ENCODE measurements at places on chromosomes 16 and 17. TPM values are rescaled to one million over a fixed set of nuclear protein-coding genes. Genes with fewer than 3 reads are reported as not detected.

The CLEC19A gene
- not detected for total RNA-seq

The ANKS3 gene
- total RNA-seq, result 22.9 TPM

The TVP23B gene
- total RNA-seq, result 85.1 TPM

The IRX6 gene
- 0.33 TPM for total RNA-seq

The PYDC1 gene
- not detected for total RNA-seq

The MYH2 gene
- total RNA-seq, result not detected

The HS3ST4 gene
- 0.11 TPM for total RNA-seq

The SPEM2 gene
- not detected for total RNA-seq

DNA sequence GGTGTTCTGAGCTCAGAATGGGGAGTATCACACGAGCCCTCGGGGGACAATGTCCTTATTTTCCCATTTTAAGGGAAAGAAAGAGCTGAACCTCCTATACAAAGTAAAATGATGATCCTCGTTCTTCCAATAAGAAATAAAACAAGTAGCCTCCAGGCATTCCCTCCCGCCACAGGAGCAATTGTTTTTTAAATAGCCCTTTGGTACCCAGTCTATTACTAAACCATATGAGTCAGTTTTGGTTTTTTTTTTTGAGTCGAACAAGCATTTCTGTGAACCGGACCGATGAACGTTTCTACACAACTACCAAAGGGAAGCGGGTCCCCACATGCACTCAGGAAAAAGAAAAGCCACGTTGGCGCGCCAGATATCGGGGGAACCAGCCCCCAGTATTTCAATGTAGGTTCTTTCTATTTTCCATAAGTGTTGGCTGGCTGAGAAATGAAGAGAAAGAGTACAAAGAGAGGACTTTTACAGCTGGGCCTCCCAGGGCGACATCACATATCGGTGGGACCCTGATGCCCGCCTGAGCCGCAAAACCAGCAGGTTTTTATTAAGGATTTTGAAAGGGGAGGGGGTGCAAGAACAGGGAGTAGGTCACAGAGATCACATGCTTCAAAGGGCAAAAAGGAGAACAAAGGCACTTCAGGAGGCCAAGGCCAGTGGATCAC, 3.8 kb upstream of the DCXR start:
- H3K4me1 ChIP-seq, result peaks cover 7% of the 10 kb centered on the region
- no peak for DNase-seq
- H3K27me3 ChIP-seq, result no peaks in the 10 kb centered on the region
- H3K4me3 ChIP-seq, result no peak overlapping the region

DNA sequence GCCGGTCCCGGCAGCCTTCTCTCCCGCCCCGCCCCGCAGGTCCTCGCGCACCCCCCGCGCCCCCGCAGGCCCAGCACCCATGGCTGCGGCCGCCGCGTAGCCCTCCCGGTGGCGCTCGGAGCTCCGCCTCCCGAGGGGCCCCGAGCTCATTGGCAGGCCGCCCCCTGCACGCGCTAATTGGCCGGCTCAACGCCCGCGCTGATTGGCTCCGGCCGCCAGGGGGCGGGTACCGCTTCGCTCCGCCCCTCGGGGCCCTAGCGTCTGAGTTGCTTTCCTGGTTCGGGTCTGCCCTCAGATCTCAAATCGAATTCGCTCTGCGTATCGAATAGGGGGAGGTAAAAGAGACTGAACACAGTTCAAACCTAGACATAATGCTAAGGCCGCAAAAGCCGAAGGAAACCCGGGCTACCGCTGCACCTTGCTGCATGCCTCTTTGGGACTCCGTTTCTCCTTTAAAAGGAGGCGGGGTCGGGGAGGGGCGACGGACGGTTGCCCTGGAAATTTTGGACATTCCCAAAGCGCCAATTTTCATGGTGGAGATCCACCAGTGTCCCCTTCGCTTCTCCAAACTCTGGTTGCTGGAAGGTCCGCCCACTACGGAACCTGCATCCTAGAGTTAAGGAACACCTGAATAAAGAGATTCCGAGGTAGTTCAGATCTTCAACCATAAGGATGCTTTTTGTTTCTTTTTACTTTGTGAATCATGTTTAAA, at the start of gene DEXI:
TSS of gene DEXI (minus strand) at position 117 of the 712 bp plus-strand sequence. CDS start 463 bp downstream, outside the sequence.
- peak; percentile 96 for DNase-seq
- peaks cover 72% of the 10 kb centered on the region for H3K4me1 ChIP-seq
- no peaks in the 10 kb centered on the region for H3K27me3 ChIP-seq

DNA sequence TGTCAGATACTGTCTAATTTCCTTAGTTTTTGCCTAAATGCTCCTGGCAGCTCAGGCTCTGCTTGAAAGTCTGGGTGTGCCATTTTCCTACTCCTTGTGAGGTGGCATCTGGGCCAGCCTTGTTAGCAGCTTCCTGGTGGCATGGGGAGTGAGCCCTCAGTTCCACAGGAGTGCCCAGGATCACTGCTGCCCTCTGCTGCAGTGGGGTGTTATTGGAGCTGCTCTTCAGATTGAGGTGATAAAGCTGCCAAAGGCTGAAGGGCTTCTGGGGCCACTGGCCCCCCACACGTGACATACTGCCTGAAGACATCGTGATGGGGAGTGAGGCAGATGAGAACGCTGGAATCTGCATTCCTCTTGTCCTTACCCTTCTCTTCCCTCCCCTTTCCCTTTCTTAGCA, 27.4 kb downstream of the CEP95 start:
- no peaks in the 10 kb centered on the region for H3K4me1 ChIP-seq
- H3K27me3 ChIP-seq, result no peaks in the 10 kb centered on the region
- peak; percentile 44 for DNase-seq
- H3K4me3 ChIP-seq, result no peak overlapping the region
- peaks cover 73% of the 10 kb centered on the region for H3K36me3 ChIP-seq

GRCh38 chr17:15456496-15456895, 10.9 kb downstream of the CDRT4 start:
- H3K4me1 ChIP-seq, result peaks cover 33% of the 10 kb centered on the region
- no peak overlapping the region for H3K4me3 ChIP-seq
- H3K36me3 ChIP-seq, result no peaks in the 10 kb centered on the region
- H3K27me3 ChIP-seq, result no peaks in the 10 kb centered on the region

DNA sequence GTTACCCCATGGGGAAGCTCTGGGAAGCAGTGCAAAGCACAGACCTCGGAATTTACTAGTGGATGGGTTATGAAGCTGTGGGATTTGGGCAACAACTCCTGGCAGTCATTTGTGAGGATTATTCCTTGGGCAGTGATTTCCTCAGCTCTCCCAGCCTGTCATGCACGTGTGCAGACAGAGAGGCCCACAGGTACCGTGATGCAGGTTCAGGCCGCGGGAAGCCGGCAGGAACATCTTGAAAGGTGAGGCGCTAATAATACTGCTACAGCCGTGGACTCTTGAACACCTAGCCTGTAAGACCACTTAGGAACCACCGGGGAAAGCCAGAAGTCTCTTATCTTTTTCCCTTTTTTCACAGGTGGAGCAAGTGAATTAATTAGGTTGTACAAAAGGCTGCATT, 80.2 kb upstream of the CPHXL start:
- DNase-seq, result no peak
- no peak overlapping the region for H3K27ac ChIP-seq
- H3K4me1 ChIP-seq, result no peaks in the 10 kb centered on the region
- H3K36me3 ChIP-seq, result no peaks in the 10 kb centered on the region

- H3K4me3 ChIP-seq, result no peak overlapping the region
- DNase-seq, result no peak
- peaks cover 22% of the 10 kb centered on the region for H3K4me1 ChIP-seq
Measured at GRCh38 chr17:82035956-82036633, 1.4 kb downstream of the DCXR start.

DNA sequence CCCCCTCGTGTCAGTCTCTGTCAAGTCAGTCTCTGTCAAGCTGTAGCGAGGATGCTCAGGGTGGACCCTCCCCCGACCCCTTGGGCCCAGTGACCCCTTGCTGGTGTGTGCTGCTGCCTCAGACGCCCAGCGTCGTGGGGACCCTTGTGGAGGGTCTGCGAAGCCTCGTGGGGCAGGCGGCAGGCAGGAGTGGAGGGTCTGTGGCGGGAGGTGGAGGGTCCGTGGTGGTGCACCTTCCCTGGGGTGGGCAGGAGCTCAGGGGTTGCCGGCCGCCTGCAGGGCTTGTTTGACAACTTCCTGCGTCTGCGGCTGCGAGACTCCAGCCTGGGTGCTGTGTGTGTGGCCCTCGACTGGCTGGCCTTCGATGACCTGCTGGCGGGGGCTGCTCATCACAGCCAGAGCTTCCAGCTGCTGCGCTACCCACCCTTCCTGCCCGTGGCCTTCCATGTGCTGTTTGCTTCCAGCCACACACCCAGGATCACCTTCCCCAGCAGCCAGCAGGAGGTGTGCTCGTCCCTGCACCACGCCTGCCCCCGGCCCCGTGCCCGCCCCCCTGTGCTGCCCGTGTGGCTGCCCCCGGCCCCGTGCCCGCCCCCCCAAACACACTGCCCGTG, 5.6 kb downstream of the GNG13 start:
- peaks cover 2% of the 10 kb centered on the region for H3K27me3 ChIP-seq
- H3K4me1 ChIP-seq, result no peaks in the 10 kb centered on the region
- no peak for DNase-seq
- H3K36me3 ChIP-seq, result no peaks in the 10 kb centered on the region
- H3K27ac ChIP-seq, result no peak overlapping the region

DNA sequence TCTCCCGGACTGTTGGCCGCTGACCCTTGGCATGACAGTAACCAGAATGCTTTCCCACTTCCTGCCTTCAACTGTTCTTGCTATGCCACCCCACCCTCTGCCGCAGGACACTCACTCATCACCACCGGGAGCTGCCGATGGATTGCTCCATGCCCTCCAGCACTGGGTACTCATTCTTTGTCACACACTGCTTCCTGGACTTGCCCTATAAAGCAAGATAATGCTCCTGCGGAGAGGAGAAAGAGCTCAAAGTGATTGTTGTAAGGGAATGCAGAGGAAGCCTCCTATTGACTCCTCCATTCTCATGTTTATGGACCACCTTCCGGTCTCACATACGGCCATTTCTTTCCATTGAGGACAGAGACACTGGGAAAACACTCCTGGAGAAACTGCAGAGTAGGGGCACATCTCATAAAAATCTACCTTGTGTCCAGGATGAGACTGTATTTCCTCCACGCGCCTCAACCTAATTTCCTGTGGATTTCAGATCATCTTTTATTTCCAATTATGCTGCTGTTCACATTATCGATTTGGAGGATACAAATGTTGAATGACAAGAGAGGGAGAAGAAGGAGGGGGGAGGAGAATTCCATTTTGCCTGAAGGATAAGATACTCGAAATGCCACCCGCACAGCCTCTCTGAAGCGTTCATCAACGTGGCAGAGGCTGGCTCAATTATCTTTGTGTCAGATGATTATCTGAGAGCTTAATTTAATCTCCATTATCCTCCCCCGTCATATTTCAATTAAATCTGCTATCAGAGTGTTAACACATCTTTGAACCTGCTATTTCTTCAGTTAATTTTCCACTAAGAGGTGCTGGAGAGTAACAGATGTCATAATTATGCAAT, 486.1 kb upstream of the SALL1 start:
- no peaks in the 10 kb centered on the region for H3K36me3 ChIP-seq
- no peaks in the 10 kb centered on the region for H3K27me3 ChIP-seq
- DNase-seq, result no peak
- no peak overlapping the region for H3K4me3 ChIP-seq
- H3K4me1 ChIP-seq, result no peaks in the 10 kb centered on the region

- H3K27ac ChIP-seq, result no peak overlapping the region
- no peaks in the 10 kb centered on the region for H3K36me3 ChIP-seq
- no peaks in the 10 kb centered on the region for H3K27me3 ChIP-seq
- no peak overlapping the region for H3K4me3 ChIP-seq
- H3K4me1 ChIP-seq, result peaks cover 13% of the 10 kb centered on the region
- no peak for DNase-seq
Measured at GRCh38 chr17:57286399-57287105, 30.2 kb downstream of the MSI2 start.

GRCh38 chr17:76272541-76273444, 7.6 kb downstream of the UBALD2 start:
- H3K27me3 ChIP-seq, result no peaks in the 10 kb centered on the region
- peaks cover 9% of the 10 kb centered on the region for H3K36me3 ChIP-seq
- peaks cover 45% of the 10 kb centered on the region for H3K4me1 ChIP-seq
- peak overlapping the region; percentile 31 for H3K4me3 ChIP-seq
- H3K27ac ChIP-seq, result peak overlapping the region; percentile 81
- DNase-seq, result no peak

- H3K36me3 ChIP-seq, result no peaks in the 10 kb centered on the region
- no peak for DNase-seq
- no peak overlapping the region for H3K27ac ChIP-seq
- H3K4me1 ChIP-seq, result no peaks in the 10 kb centered on the region
- H3K27me3 ChIP-seq, result no peaks in the 10 kb centered on the region
Measured at GRCh38 chr16:87068762-87069150, 248.4 kb downstream of the C16orf95 start.

- H3K4me1 ChIP-seq, result no peaks in the 10 kb centered on the region
- no peaks in the 10 kb centered on the region for H3K27me3 ChIP-seq
- H3K4me3 ChIP-seq, result no peak overlapping the region
- DNase-seq, result peak; percentile 14
- no peaks in the 10 kb centered on the region for H3K36me3 ChIP-seq
Measured at GRCh38 chr16:56203052-56203451, 11.8 kb downstream of the GNAO1 start.

DNA sequence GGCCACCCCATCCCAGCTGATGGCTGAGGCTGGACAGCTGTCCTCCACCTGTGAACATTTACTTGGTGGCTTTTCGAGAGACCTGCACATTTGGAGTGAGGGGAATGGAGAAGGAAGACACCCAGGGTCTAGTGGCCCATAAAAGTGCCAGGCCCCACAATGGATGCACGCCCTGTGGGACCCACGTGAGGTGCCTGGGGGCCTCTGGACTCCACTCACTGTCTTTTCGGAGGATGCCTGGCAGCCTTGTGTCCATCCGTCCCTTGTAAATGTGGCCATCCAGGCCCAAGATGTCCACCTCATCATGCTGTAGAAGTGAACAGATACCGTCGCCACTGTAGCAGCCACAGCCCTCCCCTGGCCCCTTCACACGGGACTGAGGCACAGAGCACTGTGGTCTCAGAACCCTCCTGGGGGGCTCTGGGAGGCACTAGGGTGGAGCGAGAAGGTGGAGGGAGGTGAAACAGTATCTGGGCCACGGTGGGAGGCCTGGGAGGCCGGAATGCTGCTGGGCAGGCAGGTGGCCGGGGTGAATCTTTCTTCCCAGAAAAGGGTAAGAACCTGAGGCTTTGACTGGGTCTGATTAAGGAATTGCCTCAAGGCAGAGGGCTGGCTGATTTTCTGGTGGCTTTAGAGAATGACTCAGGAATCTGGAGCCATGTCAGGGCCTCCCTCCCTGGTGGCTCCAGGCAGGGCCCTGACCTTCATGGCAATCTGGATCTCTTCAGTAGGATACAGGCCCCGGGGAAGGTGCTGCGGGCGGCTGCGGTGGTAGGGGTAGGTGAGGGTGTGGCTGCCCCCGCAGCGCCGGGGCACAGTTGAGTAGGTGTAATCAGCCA, 11.5 kb downstream of the UBALD2 start:
- no peaks in the 10 kb centered on the region for H3K27me3 ChIP-seq
- DNase-seq, result no peak
- no peak overlapping the region for H3K4me3 ChIP-seq
- H3K36me3 ChIP-seq, result no peaks in the 10 kb centered on the region

GRCh38 chr17:41917679-41918313, 955 bp downstream of the ACLY start:
- H3K36me3 ChIP-seq, result no peaks in the 10 kb centered on the region
- H3K27me3 ChIP-seq, result no peaks in the 10 kb centered on the region
- peak overlapping the region; percentile 79 for H3K27ac ChIP-seq
- DNase-seq, result peak; percentile 66
